Stimulated activated CD4-positive, alpha-beta T cell treated with anti-CD3 and anti-CD28 coated beads, Interleukin-1b, Interleukin-23, amount 100 ng/mL, for 24 hours (primary cell): ENCODE measurements at places on chromosomes 11 and 22.
A peak's percentile ranks its signal among the peaks of the same experiment; 100 is the strongest.

DNA sequence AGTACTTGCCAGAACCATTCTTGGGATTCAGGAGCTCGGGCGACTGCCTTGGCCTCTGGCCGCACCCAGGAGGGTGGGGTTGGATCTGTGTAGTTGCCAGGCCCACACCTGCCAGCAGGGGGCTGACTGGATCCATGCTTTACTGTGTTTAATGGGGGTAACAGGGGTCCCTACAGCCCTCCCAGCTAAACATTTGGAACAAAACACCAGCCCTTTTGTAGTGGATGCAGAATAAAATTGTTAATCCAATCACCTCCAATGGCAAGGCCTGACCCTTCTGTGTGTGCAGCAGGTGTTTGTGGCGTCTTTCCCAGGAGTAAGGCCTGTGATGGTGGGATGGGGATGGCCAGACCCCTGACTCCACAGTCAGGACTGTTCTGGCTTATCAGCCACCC is 22.5 kb downstream of the SUN2 start:
- no peak for DNase-seq

DNA sequence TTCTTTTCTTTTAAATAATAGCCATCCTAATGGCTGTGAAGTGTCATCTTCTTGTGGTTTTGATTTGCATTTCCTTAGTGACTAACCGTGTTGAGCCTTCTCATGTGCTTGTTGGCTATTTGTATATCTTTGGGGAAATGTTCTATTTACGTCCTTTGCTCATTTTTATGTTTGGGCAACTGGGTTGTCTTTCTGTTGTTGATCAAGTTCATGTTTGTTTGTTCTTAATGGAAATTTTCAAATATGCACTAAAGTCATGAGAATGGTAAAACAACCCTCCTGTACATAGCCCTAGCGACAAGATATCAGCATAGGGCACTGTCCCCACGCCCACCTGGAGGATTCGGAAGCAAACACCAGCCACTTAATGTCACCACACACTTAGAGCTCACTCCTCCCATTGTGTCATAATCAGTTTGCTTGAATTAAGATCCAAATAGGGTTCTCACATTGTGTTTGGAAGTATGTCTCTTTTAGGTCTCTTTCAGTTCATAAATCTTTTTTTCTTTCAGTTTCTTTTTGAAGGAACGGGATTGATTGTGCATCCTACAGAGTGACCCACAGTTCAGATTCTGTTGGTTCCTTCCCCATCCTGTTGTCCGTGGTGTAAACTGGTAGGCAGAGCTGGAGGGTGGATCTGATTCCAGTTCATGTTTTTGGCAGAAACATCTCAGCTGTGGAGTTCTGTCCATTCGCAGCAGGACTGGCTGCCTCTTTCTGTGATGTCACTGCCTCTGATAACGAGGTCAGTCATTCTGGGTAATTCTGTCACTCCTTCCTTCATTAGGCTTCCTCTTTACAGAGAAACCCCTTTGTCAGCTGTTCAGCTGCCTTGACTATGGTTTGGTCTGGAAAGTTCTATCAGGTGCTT is 26.4 kb upstream of the ADORA2A start:
- DNase-seq, result no peak

DNA sequence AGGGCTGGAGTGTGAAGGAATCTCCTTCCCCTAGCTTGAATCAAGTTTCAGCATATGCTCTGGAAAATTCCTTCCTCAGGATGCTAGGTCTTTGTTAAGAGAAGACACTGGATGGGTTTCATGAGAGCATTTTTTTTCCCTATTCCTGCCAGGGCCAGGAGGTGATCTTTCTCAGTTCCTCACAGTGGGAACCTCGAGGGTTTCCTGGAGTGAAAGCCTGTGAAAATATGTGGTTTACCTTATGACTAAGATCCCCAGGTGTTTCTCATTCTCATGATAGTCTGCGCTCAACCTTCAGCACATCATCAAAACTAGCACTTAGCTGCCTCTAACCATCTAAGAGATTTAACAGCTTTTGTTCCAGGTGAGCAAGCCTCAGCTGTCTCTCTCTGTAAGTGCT is 985.3 kb upstream of the FAT3 start:
- DNase-seq, result no peak

- DNase-seq, result no peak
These were observed 93.6 kb upstream of the CD44 start for GRCh38 chr11:35045236-35045820.

DNA sequence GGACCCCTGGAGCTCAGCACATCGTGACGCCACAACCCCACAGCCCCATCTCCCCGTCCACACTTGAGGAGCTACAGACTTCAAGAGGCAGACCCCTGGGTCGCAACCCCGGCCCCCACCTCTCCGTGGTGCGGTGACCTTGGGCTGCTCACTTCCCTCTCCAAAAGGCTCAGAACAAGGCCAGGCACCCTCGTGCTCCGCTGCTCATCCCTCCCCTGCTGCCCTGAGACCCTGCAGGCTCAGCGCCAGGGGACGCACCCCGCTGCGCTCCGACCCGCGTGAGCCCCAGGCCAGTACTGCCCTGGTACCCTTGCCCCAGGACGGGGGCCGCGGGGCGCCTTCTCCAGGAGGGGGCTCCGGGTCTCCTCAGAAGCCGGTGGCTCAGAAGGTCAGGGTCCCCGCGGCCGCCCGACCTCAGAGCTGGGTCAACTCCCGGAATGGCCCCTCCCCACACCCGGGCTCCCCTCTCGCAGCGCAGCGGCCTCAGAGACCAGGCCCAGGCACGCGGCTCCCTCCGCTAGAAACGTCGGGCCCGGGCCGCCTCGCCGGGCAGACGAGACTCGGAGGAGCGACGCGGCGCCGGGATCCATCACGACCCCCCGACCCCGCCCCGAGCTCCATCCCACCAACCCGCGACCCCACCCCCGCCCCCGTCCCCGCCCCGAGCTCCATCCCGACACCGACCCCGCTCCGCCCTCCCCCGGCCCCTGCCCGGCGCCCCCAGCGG is 563 bp downstream of the GATD1 start:
- peak; percentile 34 for DNase-seq

DNA sequence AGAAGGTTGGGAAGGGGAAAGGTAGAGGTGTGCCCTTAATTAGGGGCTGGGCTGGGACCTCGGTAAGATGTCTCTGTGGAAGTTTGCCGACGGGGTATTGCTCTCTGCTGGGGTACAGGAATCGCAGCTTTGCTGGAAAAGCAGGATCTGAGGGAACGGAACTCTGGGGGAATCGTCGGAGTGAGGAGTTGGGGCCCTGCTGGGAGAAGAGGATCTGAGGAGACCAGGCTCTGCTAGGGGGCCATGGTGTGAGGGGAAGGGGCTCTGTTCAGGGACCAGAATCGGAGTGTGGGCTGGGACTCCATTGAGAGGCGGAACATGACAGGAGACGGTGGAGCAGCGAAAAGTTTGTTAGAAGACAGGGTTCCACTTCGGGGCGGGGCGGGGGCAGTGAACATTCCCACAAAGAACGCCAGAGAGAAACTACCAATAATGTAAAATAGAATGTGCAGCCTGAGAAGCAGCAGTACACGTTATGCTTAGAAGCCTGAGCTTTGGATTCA is 456 bp downstream of the AAMDC start:
- DNase-seq, result no peak

DNA sequence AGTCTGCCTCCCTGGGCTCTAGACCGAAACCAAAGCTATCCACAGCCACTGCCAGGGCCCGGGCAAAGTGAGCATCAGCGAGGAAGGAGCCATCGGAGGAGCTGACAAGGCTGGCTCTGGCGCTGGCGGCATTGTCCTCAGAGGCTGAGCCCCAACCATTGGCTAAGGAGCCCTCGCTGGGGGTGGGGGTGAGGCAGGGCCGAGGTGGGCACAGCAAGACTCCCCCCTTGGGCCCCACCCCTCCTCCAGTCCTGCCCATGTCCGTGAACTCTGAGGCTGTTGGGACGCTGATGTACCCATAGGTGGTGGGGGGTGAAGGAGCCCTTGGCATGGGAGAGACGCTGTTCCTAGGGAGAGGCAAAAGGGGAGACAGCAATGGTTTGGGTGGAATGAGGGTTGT is 11.2 kb downstream of the ROBO4 start:
- no peak for DNase-seq

DNA sequence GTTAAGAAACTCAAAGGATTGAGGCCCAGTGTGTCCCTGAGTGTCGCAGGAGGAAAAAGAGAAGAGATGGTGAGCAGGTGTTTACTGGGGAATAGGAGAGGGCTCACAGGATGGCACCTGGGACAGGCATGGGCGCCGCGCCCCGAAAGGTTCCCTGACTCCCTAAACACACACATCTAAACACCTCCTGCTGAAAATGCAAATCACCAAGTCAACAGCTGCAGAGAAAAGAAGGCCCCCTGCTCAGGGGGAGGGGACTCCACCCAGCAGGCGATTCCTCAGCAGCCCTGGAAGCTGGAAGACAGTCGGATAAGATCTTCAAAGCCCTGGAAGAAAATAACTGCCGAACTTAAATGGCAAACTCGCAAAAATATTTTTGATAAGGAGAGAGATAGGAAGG is 377.2 kb downstream of the BRD1 start:
- DNase-seq, result no peak

DNA sequence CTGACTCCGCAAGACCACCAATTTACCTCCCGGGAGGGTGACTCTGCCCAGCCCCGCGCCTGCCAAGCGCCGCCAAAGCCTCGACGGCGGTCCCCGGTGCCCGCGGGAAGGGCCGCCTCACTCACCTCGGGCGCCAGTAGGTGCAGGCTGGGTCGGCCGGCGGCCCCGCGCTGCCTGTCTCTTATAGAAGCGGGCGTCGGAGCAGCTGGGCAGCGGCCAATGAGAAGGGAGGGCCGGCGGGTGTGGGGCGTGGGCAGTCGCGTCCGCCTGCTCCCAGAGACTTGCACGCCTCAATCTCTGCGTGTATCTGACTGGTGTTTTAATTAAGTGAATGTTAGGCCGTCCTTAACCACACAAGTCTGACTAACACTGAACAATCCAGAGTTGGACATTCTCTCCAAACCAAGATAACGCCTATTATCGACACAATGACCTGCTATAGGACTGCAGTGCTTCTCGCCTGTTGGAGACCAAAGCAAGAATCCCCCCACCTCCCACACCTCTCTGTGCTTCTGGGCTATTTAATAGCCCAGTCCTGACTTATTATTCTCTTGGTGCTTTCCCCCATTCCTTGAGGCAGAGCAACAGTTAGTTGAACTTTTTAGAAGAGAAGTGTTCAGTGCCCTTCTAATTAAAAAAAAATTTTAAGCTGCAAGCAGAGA is at the start of gene TPH1:
Gene TPH1 (minus strand): TSS at position 154 of the 662 bp plus-strand sequence. CDS start 5,507 bp downstream, outside the sequence.
- no peak for DNase-seq

DNA sequence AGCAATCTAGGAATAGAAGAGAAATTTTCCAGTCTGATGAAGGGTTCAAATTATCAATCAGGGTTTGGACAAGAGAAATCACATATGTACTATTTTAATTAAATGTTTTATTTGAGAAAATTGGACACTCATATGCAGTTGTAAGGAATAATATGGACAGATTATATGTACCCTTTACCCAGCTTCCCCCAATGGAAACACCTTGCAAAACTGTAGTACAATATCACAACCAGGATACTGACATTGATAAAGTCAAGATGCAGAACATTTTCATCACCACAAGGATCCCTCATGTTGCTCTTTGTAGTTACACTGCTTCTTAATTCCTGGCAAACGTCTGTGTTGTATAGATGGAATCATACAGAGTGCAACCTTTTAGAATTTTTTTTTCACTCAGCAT is 1.4 kb upstream of the LIPT2 start:
- DNase-seq, result no peak

DNA sequence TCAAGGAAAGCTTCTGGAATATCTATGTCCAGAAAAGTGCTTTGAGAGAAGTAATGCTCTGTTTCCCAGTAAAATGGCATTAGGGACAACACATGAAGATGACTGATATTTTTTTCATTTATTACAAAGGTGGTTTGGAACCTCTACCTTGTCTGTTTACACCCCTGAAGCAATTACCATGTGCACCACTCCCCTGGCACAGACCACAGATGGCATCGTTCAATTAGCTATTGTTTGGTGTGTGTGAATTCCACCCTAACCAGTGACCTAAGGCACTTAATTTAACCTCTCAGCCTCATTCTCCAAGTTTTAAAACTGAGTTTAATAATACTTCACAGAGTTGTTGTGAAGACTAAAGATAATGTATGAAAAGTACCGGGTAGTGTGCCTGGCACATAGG is 127.6 kb upstream of the BMAL1 start:
- DNase-seq, result no peak

GRCh38 chr11:57502870-57503269 is 12.6 kb downstream of the SLC43A1 start:
- no peak for DNase-seq

- no peak for DNase-seq
These were observed 5.9 kb downstream of the SART1 start for GRCh38 chr11:65967329-65967934.

DNA sequence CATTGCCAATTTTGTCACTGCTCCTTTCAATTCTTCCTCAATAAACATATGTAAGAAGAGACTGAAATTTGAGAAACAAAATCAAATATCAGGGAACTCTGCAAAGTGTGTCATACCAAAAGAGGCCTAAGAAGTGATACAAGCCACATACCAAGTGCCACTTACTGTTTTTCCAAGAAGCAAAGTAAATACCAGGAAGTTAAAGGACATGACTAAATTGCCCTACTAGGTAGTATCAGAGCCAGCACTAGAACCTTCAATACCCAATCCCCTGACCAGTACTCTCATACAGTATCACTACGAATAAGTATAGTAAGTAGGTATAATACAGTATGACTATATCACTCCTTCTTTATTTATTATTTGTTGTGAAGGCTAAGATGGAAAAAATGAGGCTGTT is 13.6 kb downstream of the MAML2 start:
- no peak for DNase-seq

DNA sequence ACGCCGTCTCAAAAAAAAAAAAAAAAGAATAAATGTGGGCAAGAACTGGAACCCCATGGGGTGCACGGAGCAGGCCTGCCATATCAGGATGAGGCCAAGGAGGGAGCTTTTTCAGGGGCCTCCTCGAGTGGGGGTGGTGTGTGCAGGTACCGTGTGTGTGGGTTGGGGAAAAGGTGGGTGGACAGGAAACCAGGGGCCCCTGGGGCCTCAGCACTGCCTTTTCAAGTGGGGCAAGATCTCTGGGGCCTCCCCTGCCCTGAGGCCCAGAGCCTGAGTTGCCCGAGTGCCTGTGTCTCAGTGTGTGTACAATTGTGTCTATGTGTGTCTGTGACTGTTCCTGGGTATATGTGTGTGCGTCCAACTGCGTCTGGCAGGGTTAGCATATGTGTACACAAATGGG is 23.8 kb downstream of the TEF start:
- DNase-seq, result no peak

DNA sequence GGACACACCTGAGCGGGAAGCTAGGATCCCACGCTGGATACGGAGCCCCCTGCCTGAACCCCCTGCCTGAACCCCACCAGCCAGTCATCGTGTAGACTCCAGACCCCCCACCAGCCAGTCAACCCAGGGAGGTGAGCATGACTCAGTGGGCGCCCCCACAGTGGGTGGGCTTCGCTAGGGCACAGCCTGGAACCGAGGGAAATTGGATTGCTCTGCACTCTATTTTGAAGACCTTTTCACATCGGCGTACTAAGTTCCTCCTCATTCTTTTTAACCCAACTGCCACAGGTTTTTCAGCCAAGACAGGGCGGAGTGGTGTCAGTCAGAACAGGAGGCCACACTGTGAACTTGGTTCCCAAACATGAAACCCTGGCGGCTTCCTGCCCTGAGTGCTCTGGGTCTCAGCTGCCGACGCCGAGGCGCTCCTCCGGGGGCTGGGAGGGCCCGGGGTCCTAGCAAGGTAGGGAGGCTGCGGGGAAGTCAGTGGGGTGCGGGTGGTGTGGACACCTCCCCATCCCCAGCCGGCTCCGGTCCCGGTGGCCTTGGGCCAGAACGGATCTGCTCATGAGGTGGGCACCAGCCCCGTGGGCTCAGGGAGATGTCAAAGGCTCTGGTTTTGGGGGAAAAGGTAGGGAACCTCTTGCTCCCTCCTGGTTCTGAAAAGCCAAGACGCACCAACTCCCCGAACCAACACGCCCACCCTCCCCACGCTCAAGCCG is 57.0 kb downstream of the BRD1 start:
- no peak for DNase-seq
